ENCODE measurements at places on chromosomes 12 and 14.

- DNase-seq = no peak
Observed at GRCh38 chr12:54000116-54001114, at the start of gene HOXC9. TSS of gene HOXC9 (plus strand) at chr12:54000161. CDS start at chr12:54000189, 28 bp downstream.

DNA sequence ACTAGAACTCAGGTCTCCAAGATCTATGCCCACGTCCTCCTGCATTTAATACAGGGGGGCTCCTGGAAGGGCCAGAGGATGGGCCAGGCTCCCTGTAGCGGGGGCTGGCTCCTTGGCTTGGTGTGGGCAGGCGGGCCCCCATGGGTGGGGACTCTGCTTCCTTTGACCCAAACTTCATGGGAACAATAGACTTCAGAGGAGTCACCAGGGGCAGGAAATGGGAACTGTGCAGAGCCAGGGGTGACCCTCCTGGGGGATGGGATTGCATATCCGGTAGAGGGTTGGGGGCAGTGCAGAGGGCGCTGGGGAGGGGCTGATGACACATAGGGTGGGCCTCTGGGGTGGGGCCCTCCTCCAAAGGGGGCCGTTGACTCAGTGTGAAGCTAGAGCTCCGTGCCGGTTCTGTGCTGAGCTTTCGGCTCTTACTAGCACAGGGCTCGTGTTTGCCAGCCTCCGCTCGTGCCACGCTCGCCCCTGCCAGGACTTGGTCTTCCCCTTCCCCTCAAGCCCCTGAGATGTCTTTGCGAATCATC lies 4.6 kb downstream of the TEAD4 start:
- DNase-seq = no peak

DNA sequence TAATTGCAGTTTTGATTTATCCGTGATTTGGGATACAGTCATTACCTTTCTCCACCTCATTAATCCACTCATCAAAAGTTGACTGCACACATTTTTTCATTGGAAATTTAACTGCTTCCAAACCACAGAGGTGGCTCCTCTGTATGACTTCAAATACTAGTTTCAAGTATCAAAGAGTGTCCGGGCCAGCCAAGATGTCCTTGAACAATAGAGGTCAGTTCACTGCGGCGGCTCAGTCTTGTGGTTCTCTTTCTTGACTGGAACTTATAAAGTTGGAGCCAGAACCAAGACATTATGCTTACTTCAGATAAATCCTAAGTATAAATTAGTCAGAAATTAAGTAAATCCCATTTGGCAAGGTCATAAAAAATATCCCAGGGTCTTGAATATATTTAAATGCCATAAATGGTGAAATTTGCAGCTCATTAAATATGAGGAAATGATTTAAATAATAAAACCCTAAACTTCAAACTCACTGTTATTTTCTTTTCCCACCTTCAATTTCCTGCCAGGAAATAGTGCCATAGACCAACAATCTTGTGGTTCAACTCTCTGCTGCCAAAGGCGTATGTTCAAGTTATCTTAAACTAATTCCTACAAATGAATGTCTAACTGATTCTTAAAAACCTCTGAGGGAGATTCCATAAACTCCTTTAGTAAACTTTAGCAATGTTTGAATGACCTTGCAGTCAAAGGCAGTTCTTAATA lies 360.8 kb downstream of the AEBP2 start:
- no peak for DNase-seq

DNA sequence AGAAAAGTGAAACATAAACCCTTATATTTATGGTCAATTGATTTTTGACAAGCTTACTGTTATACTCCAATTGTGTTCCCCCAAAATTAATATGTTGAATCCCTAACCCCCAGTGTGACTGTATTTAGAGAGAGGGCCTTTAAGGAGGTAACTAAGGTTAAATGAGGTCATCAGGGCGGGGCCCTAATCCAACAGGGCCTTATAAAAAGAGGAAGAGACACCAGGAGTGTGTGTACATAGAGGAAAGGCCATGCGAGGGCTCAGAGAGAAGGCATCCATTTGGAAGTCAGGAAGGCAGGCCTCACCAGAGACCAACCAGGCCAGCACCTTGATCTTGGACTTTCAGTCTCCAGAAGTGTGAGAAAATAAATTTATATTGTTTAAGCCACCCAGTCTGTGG lies 6.5 kb upstream of the VTI1B start:
- no peak for DNase-seq

DNA sequence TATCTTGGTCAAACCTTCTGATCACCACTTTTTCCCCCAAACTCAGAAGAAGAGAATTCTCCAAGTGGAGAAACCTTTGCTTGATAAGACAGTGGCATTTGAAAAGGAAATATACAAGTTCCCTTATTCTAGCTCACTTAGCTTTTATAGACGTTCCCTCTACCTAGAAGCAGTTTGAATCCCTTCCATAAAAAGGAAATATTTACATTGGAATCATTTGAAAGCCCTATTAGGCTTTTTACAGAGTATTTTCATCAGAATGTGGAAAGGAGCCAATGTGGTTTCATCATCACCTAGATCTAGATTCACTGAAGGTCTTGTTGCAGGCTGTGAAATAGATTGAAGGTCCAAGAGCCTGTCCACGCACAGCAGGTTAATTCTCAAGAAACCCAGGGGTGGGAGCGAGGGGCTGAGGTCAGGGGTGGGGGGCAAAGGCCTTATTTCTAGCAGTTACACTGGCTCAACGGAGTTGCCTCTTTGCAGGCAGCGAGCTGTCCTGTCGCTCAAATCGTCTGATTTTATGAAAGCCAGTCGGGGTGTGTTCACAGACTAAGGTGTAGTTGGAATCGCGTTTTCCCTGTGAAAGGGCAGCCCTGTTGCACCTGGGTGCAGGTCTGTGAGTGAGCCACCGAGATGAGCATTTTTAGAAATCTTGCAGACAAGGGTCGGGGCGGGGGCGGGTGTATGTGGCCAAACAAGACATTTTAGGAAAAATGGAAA lies 45.6 kb downstream of the AACS start:
- no peak for DNase-seq

GRCh38 chr14:52080158-52080800 lies 11.4 kb upstream of the NID2 start:
- no peak for DNase-seq

DNA sequence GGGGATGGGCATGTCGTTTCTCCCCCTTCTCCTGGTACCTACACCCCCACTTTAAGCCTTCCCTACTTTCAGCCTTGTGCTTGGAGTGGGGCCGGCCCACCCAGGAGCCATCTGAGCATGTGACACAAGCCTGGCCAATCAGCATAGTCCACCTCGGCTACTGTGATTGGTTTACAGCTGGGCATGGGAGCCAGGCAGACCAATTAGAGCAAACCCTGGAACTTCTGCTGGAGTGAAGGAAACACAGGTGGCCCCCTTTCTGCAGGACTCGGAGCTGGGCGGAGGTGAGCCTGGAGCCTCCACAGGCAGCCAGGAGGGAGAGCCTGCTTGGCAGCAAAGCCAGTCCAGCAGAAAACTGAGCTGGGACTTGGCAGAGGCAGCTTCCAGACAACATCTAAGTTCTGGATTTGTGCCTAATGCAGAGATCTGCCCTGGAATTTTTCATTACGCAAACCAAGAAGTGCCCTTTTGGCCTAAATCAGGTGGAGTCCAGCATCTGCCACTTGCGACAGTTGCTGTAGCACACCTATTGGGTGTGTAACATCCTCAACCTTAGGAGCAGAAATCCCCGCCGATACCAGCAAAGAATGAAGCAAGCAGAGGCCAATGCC lies 59.5 kb downstream of the SCARB1 start:
- DNase-seq = peak; percentile 47

DNA sequence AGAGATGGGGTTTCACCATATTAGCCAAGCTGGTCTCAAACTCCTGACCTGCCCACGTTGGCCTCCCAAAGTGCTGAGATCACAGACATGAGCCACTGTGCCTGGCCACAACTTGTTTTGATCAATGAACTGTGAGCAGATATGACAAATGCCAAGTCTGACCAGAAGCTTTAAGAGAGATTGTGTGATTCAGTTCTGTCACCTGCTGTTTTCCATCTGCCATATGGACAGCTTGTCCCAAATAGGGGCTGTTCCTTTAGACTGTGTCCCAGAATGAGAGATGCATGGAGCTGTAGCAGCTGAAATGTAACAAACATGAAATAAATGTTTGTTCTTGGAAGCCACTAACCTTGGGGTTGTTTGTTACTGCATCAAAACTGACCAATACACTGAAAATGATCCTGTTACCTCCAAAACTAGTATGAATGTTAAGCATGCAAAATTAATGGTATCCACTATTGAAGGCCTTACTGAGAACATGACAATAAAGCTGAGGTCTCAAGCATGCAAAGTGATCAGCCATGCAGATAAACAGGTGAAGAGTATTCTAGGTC lies 65.9 kb upstream of the MED13L start:
- DNase-seq = no peak

GRCh38 chr12:9363145-9363544 lies 154.9 kb upstream of the PZP start:
- no peak for DNase-seq

- DNase-seq = no peak
Observed at GRCh38 chr14:92902726-92903125, 20.2 kb upstream of the CHGA start.

- DNase-seq = no peak
Observed at GRCh38 chr12:2384029-2384386, 331.2 kb downstream of the CACNA1C start.

GRCh38 chr14:29035134-29035533 lies 268.5 kb downstream of the FOXG1 start:
- no peak for DNase-seq

GRCh38 chr12:104407922-104408321 lies 48.8 kb upstream of the CHST11 start:
- DNase-seq = no peak

- DNase-seq = no peak
Observed at GRCh38 chr12:42741091-42741490, 151.5 kb upstream of the PRICKLE1 start.

GRCh38 chr12:114406316-114406983 lies 506 bp upstream of the TBX5 start:
- no peak for DNase-seq

- no peak for DNase-seq
Observed at GRCh38 chr12:46702581-46703344, 123.0 kb downstream of the SLC38A4 start.

DNA sequence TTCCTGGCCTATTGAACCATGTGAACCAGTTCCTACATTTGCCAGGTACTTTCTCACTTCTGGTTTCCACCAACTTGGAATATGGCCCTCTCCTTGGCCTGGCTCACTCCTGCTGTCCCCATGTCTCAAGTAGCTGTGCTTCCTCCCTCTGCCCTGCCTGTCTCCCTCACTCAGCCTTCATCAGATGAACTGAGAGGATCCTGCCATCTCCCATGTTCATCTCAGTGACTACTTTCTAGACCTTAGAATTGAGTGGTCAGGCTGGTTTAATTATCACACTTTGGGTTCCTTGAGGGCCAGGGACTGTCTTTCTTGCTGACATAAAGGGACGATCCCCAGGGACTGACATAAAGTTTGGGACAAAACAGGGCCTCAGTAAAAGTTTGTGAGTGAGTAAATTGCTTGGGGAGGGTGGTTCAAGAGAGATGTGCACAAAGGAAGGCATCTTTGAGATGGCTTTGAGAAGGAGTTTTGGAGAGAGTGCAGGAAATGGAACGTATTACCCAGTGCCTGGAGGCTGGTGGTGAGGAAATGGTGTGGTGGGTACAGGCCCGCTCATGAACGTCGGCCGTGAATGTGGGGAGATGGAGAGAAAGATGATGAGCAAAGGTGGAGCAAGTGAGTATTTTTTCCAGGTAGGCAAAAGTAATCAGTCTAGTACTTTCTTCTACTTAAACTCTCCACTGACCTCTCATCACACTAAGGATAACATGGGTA lies 20.8 kb downstream of the DYRK2 start:
- no peak for DNase-seq

- DNase-seq = no peak
Observed at GRCh38 chr14:99717682-99718013, 33.5 kb downstream of the CYP46A1 start.

GRCh38 chr12:5124401-5124800 lies 80.7 kb downstream of the KCNA5 start:
- no peak for DNase-seq

GRCh38 chr14:69376439-69376838 lies 21.7 kb downstream of the ERH start:
- no peak for DNase-seq

- DNase-seq = no peak
Observed at GRCh38 chr14:94690896-94691659, 78.8 kb downstream of the GSC start.

GRCh38 chr12:44286336-44286735 lies 450.5 kb downstream of the TMEM117 start:
- no peak for DNase-seq

All from NAMALWA (cell line).